ENCODE measurements at places on chromosomes 4 and X.

DNA sequence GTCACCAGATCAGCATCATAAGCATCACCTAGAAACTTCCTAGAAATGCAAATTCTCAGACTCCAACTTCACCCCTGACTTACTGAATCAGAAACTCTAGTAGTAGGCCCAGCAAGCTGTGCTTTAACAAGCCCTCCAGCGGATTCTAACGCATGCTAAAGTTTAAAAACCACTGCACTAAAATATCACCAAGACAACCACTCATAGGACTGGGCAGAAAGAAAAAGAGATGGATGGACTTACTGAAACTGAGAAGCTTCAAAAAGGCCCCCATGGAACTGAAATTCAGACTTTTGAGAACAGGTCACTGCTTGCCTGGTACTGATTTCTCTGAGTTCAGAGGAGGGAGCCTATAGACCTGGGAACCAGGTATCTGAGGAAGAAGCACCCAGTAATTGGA lies 40.1 kb downstream of the FAM241A start:
- DNase-seq = no peak

GRCh38 chr4:182764137-182764536 lies 153.0 kb downstream of the DCTD start:
- no peak for DNase-seq

- no peak for DNase-seq
These were observed 534.0 kb downstream of the ARAP2 start for GRCh38 chr4:35710343-35710742.

- no peak for DNase-seq
These were observed 25.4 kb downstream of the FGFBP1 start for GRCh38 chr4:15912961-15913630.

GRCh38 chr4:108917255-108917654 lies 154.4 kb upstream of the ETNPPL start:
- DNase-seq = no peak

- DNase-seq = no peak
These were observed 371.0 kb downstream of the BCOR start for GRCh38 chrX:39726771-39727170.

- DNase-seq = no peak
These were observed 160.3 kb upstream of the RASGEF1B start for GRCh38 chr4:81631958-81632441.

- no peak for DNase-seq
These were observed 28.2 kb downstream of the FAM149A start for GRCh38 chr4:186132577-186133242.

GRCh38 chr4:22988526-22988925 lies 295.8 kb downstream of the GBA3 start:
- no peak for DNase-seq
